ENCODE measurements at places on chromosomes 7 and 10. TPM values are rescaled to one million over a fixed set of nuclear protein-coding genes. Genes with fewer than 3 reads are reported as not detected.

DNA sequence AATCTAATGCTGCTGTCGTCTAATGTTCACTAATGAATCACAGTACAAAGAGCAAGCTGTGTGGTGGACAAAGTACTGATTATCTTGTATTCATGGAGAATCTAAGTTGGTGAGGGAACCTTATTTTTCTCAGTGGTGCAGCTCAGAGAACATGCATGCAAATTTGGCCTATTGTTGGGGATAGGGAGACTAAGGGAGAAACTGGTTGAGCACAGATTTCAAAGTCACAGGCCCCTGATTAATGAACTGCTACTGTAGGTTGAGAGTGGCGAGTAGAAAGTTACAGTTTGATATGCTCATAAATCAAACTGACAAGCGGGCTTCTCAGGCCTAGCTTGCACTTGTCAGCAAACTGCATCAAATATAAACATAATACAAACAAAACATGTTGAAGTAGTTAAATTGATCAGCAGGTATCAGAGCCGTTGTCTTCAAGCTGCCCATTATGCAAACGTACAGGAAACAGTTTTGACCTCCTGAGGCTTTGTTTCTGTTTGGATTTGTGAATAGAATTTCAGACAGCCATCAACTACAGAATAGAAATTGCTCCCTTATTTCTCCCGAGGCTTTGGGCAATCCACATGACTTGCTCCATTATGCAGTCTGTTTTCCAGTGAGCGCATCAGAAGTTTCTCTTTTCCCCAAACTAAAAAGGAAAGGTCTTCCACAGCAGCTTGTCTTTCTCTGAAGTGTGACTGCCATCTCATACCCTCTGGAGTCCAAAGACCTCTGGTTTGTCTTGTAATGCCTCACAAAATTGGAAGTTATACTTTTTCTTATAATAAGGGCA is 215.8 kb downstream of the FOXP2 start:
- no peak for DNase-seq

Gene NAT16
- not detected for total RNA-seq

Gene IGFBP3
- total RNA-seq, result 5.5 TPM

Gene RPEL1
- not detected for total RNA-seq

Gene GDF2
- not detected for total RNA-seq

GRCh38 chr10:78752708-78753107 is 316.1 kb upstream of the ZMIZ1 start:
- DNase-seq, result no peak

- DNase-seq, result no peak
These were observed 217.8 kb downstream of the DNAJB6 start for GRCh38 chr7:157554393-157555238.

Gene ZPBP
- total RNA-seq, result not detected

DNA sequence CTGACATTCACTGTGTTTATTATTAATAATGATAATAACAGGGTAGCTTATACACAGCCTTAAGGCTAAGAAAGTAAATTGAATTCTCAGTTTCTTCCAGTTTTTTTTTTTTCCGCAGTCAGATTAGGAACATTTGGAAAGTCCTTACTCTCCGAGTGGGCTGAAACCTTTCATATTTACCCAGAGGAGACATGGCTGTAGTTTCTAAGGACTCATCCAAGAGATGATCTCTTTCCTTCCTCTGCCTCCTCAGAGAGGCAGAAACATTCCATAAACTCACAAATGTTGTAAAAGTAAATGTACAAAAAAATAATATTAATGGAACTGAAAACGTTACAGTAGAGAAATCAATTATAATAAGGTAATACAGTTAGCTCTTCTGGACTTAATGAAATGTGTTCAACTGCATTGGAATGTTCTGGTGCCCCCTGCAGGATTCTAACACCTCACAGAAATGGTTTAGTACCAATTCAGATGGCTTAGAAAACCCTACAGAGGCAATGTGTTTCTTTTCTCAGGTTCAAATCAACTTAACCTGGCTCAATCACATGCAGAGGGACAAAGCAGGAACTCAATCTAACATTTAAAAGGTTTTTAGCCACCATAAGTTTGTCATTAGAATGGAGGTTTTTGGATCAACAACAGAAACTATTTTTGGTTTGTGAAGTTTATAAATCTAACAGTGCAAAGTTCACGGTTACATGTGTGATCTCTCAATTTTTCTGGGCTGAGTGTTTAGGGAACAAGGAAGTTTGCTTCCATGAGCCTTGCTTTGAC is 71.7 kb downstream of the ICA1 start:
- DNase-seq, result peak; percentile 57

Gene TAS2R41
- not detected for total RNA-seq

DNA sequence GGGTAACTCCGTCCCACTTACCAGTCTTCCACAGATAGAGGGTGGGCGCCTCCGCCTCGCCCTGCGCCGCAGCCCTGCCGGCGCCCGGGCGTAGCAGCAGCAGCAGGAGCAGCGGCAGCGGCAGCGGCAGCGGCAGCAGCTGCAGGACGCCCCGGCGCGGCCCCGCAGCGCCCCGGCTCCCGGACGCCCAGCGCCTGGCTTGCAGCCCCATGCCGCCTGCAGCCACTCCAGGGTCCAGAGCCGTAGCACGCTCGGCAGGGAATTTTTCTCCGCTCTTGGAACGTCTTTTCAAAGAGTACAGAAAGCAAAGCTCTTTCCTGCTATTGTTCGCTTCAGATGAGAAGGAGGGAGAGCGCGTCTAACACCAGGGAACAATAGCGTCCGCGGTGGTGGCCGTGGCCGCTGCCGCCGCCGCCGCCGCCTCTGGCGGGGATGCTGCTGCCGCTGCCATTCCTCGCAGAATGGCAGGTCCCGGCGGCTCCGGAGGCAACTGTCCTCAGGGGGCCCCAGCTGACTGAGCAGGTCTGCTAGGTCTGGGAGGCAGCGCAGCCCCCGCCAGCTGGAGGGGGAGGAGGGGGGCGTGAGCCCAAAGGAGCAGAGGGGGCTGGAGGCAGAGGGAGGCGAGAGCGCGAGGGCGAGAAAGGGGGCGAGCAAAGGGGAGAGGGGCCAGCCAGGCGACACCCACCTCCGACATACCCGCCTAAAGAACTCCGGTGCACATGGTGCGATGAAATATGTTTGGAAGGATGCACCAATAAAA is at the start of gene THSD7A:
Gene THSD7A (minus strand): TSS at position 463 of the 760 bp plus-strand sequence. CDS start 252 bp downstream, at position 211.
- peak; percentile 57 for DNase-seq

Gene SKIDA1
- total RNA-seq, result 2.6 TPM

Gene CREB5
- total RNA-seq, result 0.69 TPM

DNA sequence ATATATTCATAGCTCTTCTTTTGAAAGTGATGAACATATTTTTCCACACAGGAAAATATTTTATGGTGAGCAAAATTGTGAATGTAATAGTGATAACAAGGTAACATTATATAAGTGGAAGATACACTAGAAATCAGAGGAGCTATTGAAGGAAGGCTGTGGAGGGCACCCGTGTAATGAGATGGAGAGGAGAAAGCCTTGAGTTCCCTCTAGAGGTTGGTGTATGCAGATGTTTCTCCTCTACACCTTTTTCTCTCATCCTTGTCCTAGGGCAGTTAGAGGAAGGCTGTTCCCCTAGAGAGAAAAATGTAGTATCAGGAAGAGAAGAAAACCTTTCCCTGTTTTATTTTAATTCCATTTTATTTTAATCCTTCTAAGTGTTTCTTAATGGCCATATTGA is 54.6 kb upstream of the NRG3 start:
- no peak for DNase-seq

- no peak for DNase-seq
These were observed 108.9 kb upstream of the FRMD4A start for GRCh38 chr10:14439451-14440259.

Gene CHST12
- total RNA-seq, result 28.6 TPM

Gene FEZF1
- not detected for total RNA-seq

DNA sequence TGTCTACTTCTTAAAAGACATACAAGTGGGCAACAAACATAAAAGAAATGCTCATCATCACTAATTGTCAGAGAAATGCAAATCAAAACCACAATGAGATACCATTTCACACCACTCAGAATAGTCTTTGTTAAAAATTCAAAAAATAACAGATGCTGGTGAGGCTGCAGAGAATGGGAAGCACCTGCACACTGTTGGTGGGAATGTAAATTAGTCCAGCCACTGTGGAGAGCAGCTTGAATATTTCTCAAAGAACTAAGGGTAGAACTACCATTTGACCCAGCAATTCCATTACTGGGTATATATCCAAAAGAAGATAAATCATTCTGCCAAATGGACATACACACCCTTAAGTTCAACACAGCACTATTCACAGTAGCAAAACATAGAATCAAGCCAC is 61.8 kb upstream of the STEAP1 start:
- no peak for DNase-seq

DNA sequence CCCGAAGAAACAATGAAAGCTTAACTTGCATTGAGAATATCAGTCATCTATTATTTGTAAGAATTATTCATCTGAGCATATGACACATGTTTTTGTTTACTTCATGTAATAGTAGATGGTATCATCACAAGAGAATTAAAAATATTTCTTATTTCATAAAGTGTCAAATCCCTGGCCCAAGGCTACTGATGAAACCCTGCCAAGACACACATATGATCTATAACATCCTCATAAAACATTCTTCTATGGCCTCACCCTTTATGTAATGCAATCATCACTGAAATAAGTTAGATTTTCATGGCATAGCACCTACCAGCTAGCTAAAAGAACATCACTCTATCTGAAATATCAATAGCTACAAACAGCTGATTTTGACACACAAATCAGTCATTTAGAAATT is 385.6 kb upstream of the PHF14 start:
- DNase-seq, result no peak

Gene EGFR
- total RNA-seq, result 91.3 TPM

DNA sequence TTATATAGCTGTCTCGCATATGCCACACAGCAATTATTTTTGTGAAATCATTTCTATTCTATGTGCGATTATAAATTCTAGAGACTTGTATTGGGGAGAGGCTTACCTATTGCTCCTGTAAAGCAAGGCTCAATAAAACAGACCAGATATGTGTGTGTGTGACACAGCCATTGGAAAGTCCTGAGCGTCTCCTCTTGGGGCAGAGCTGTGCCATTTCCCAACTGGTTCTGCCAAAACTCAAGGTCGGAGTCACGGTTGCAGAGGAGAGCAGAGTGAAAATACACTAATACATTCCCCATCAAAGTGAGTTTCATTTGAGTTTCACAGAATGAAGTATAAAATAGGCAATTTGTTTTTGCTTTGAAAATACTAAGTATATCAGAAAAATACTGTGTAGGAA is 567.4 kb upstream of the FZD8 start:
- DNase-seq, result no peak

- no peak for DNase-seq
These were observed 10.2 kb downstream of the CUTC start for GRCh38 chr10:99742254-99742653.

DNA sequence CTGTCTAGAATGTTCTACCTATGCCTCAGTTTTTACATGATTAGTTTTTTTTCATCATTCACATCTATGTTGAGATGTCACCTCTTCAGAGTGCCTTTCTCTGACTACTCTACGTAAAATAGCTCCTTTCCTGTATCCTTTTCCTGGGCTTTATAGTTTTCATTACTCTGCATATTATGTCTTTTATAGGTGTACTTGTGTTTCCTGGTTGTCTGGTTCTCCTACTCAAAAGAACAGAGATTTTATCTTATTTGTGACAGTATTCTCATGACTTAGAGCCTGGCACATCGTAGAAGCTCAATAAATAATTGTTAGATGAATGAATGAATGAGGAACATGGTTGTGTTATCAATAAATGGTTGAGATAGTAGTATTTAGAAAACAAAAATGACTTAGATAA is 17.9 kb downstream of the STEAP1 start:
- DNase-seq, result no peak

DNA sequence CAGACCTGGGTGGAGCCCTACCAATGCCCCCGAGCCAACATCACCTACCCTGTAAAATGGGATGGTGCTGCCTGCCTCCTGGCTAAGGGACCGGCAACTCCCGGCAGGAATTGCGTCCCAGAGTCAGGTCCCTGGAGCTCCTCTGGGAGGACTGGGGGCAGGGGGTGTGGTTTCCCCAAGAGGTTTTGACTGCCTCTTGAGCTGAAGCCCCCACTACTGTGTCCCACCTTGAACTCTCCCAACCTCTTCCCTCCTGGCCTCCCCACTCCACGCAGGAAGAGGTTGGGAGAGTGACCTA is 1.3 kb downstream of the SH2B2 start:
- no peak for DNase-seq

Gene SLC13A1
- total RNA-seq, result not detected

DNA sequence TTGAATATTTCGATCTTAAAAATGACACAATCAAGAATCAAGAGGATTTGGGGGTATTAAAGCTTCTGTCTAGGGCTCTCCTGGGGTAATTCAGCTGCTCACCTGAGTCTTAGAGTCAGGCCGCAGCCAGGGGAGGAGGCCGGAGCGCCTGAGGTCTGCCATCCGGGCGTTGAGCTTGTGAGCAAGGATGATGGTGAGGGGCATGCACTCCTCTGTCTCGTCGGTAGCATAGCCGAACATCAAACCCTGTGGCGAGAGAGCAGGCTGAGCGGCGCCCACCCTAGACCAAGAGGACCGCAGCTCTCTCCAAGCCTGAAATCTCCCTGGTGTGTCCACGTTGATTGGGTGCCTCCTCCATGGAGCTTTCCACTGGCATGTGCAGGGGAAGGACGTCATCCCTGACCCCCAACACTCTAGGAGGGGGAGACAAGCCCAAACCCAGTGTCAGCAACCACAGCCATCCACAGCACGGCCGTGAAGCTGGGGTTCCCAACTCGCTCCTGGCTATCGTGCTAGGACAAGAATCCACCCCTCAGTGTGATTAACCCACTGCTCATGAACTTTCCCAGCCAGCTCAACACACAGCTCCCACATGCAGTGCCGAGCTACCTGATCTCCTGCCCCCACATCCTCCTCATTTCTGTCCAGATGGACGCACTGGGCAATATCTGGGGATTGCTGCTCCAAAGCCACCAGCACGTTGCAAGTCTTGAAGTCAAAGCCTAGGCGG is 9.2 kb downstream of the MAT1A start:
- DNase-seq, result no peak

Gene CDK6
- total RNA-seq, result 46.5 TPM

Gene HOXA1
- total RNA-seq, result 1.1 TPM

Gene MYO3A
- total RNA-seq, result 0.14 TPM

Gene CHN2
- total RNA-seq, result 13.4 TPM

DNA sequence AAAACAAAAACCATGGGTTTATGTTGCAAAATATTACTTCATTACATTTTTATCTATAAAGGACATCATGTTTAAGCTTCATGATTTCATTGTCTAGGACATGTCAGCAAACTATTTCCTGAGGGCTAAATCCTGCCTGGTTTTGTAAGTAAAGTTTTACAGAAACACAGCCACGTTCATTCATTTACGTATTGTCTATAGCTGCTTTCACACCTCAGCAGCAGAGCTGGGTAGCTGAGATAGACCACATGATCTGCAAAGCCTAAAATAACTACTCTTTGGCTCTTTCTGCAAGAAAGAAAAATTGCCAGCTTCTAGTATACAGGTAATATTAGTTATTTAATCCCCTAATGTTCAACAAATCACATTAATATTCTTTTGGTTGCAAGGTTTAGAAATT is 12.7 kb upstream of the PIP4K2A start:
- no peak for DNase-seq

Gene ATOH7
- not detected for total RNA-seq

GRCh38 chr7:112362053-112362650 is 88.1 kb upstream of the IFRD1 start:
- no peak for DNase-seq

GRCh38 chr10:119702583-119702982 is 23.3 kb upstream of the INPP5F start:
- DNase-seq, result no peak

GRCh38 chr7:139112316-139112715 is 2.8 kb upstream of the ZC3HAV1 start:
- no peak for DNase-seq

- DNase-seq, result no peak
These were observed 116.0 kb downstream of the ELAPOR2 start for GRCh38 chr7:86943447-86943846.

GRCh38 chr10:51403521-51403920 is 295.9 kb downstream of the CSTF2T start:
- no peak for DNase-seq
